ENCODE measurements at places on chromosomes 5 and 9.

GRCh38 chr9:136840140-136840876 lies 2.0 kb upstream of the AJM1 start:
- DNase-seq = no peak

DNA sequence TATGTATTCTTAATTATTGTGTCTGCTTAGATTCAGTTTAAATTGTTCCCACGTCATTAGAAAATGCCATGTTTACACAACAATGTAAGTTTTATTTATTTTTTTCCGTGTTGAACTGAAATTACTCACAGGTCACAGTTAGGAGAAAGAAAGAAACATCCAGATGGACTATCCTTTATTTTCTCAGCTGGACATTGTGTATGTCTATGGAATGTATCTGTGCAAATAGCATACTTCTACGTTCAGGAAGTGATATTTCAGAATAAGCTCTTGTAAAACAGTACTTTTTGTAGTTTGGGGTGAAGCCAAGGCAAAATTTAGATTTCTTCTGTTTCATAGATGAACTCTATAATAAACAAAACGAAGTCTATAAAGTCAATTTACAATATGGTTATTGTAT lies 249.0 kb upstream of the ZNF608 start:
- DNase-seq = no peak

- no peak for DNase-seq
Measured at GRCh38 chr5:15601274-15601673, 101.3 kb downstream of the FBXL7 start.

DNA sequence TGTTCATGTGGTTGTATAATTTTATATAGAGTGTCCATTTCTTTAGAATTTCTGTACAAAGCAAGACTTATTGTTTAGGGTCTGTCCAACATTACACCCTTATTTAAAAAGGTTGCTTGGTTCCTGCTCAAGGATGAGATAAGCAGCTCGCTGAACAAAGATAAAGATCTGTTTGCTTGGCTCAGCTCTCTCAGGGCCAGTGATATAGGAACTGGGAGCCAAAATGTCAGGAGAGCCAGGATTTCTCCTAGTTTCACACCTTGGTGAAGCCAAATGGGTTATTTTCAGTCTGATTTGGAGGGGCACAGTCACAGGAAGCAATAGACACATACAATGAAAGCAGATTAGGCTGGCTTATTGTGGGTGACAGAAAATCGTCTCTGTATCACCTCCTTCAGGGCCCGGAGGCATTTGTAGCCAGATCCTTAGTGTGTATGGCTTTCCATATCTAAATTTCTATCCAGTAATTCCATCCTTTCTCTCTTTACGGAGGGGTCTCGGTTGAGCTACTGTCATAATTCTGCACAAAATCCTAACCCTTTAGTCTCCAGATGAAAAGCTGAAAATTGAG lies 396.4 kb downstream of the TMEM232 start:
- DNase-seq = no peak

DNA sequence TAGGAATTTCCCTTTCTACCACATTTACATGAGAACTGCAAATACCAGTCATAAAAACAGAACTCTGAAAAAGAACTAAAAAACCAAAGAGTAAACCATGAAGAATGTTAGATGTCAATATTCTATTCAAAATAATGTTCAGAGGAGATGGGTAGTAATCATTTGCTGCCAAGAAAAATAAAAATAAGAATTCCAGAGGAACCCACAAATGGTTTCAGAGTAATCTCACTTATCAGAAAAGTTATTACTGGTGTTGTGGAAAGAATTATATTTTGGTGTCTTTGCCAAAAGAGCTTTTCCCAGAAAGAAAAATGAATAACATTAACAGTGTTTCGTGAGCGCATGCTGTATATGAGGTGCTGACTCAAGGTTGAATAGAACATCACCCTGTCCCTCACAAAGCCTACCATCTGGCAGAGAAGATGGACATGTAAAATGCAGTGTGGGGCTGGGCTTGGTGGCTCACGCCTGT lies 35.6 kb downstream of the GPR21 start:
- DNase-seq = peak; percentile 74

GRCh38 chr5:91038180-91038808 lies 344.8 kb downstream of the ARRDC3 start:
- peak; percentile 24 for DNase-seq
